ENCODE measurements at places on chromosomes 2 and 18.

- no peak for DNase-seq
Measured at GRCh38 chr2:43905371-43905803, 66.6 kb downstream of the ABCG8 start.

GRCh38 chr18:32698153-32698552 is 74.7 kb downstream of the KLHL14 start:
- DNase-seq, result no peak

DNA sequence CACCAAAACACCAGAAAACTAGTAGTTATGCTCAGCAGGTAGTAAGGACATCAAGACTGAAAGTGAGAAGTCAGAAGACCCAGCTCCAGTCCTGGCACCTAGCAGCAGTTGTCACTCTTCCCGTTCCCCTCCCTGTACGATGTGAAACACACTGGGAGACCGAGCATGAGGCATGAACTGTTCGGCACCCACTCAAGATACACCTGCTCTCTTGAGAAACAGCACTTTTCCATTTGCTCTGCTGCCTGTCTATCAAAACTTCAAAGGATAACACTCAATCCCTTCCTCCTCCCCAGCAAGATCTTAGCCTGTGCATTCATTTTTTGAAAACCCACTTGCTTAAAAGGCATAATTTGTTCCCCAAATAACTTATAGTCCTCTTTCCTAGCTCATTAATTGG is 123.9 kb downstream of the PLEKHM3 start:
- DNase-seq, result no peak

DNA sequence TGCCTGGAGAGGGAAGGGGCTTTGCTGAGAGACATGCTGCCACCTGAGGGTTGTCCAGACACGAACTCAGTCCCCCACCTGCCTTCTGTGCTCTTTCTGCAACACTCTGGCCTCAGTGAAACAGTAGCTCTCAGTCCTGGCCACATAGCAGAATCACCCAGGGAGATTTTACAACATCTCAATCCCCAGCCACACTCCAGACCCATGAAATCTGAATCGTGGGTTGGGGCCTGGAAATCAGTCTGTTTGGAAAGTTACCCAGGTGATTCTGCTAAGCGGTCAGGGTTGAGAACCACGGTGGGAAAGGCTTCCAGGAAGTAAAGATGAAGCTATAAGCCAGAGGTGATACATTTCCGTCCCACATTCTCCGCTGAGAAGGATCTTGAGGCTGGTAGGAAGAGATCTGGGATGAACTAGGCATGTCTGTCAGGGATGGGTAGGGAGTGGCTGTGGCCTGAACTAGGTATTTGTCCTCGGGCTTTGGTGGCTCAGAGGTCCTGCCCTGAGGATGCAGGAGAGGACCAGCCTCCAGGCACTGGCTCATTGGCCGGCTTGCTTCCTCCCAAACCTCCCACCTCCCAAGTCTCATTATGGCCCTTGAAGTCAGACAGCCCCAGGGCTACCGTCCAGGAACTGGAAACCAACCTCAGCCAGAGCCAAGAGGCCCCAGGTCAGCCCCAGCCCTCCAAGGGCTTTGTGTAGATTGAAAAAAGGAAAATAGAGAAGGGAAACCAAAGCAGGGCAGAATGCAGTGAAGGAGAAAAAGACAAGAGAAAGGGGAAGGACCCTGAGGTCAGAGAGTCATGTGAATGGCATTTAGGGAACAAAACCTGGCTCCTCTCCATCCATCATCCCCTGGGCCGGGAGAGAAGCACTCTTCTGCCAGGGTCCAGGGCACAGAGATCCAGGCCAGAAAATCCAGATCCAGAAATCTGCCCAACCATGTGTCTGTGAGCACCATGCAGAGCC is 119.6 kb downstream of the ZFP36L2 start:
- no peak for DNase-seq

GRCh38 chr18:48673456-48673852 is 134.6 kb downstream of the CTIF start:
- no peak for DNase-seq

GRCh38 chr2:235066895-235067294 is 115.1 kb downstream of the SH3BP4 start:
- DNase-seq, result no peak

GRCh38 chr2:22995576-22995975 is 389.4 kb upstream of the KLHL29 start:
- no peak for DNase-seq

DNA sequence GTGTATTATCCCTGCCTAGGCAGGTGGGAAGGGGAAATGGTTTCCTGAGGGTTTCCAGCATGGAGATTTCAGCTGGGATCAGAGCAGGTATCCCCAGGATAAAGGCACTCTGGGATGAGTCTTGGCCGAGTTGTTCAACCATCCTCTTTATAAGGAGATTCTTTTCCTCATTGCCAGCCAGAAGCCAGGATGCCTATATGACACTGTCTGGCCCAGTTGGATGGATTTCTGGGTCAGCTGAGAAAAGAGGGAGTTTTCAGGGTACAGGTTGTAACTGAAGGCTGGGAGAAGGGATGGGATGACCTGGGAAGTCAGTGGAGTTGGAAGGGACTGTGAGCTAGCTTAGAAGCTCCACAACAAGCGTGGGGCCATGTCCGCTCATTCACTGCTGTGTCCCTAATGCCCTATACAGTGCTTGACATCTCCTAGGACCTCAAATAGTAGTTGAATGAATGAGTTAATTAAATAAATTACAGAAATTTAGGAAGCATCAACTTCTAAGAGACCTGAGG is 8.3 kb downstream of the RHOB start:
- no peak for DNase-seq

DNA sequence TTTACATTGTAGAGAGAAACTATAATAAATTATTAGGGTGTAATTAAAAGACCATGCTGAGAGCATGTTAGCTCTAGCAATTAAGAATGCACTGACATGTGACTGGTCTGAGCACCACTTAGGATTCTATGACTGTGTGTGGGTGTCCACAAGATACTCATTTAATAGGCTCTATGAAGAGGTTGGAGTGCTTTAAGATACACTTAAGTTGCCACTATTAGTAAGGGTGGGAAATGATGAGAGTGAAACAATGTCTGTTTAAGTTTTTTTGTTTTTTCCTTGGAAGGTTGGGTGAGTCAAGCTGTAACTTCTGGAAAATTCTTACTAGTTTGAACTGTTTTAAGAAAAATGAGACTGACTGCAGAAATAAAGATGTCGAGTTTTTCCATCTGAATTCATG is 1.8 kb upstream of the FAP start:
- no peak for DNase-seq

DNA sequence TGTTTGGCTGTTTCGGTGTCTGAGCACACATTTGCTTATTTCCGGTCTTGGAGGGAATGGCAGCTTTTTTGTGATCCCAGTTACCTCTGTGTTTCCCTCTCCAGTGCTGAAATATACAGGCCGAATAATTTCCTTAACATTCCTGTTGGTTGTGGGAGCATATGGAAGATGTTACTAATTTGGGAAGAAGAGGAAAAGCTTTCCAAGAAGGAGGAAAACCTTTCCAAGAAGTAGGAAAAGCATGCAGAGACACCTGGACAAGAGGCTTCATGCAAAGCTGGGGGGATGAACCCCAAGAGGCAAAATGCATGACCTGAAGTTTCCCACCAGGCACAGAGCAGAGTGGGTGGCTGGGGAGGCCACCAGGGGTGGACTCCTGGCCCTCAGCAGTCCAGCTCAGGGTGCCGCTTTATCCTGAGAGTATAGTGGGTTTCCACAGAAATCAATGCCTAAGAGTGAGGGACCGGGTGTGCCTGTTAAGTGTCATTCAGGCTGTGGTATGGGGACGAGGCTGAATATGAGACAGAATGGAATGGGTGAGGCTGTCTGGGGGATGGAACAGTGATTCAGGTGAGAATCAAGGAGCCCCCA is 25.5 kb upstream of the GNAL start:
- DNase-seq, result no peak

DNA sequence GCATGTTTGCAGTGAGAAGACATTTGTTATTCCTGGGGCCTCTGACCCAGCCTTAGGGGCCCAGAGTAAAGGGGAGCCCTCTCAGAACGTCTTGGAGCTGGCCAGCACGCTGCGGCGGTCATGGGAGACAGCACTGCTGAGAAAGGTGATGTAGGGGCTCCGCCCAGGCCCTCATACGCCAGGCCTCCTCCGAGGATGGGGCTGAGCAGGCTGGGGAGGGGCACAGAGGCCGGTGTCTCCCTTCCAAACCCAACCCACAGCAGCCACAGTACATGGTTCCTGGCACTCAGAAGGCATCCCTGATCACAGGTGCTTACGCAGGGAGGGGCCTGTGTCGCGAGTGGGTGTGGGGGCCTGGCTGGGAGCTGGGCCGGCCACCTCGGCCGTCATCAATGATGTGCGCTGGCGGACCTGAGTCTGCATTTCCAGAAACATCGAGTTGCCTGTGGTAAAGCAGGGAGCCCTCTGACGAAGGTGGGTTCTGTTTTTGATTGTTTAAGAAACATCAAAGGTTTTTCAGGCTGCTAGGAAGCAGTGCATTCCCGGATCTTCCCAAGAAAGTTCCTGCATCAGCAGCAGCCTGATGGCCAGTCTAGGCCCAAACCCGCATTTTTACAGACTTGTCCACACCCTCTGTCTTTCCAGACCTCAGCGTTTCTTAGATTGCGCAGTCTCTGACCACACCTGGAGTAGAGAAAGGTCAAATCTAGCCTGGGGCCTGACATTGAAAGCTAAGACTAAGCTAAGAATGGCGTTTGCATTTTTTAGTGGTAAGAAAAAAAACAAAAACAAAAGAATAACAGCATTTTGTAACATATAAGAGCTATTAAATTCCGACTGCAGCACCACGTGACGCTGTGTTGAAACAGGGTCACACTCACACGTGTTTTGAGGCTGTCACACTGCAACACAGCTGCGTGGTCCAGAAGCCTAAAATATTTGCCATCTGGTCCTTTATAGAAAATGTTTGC is 51.2 kb upstream of the PXDN start:
- no peak for DNase-seq

- no peak for DNase-seq
Measured at GRCh38 chr18:5673616-5674015, 129.8 kb upstream of the EPB41L3 start.

DNA sequence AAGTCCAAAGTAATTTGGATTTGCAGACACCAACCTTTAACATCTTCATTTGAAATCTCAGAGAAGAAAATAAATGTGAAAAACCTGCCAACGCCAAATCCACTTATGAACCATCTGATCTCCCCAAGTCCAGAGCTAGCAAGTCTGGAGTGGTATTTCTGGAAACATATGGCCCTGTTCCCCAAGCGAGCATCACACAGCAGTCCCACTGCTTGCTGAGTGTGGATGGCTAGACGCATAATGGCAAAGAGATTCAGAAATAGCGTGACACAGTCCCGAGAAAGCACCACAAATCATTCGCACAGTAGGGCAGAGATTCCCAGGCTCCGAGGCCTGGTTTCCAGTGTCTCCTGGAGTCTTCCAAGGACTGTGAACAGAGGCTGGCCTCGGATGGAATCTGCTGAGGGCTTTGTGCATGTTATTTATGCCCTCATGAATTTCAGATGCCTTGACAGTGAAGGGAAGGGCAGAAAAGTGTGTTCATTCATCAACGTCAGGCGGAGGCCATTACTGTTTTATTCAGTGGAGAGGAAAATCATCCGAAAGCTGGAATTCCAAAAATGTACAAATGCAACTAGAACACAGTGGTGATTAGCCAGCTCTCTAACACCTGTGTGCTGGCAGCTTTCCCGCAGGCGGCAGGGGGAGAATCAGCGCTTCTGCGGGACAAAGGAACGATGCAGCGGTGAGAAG is 417.0 kb downstream of the EIPR1 start:
- DNase-seq, result no peak

DNA sequence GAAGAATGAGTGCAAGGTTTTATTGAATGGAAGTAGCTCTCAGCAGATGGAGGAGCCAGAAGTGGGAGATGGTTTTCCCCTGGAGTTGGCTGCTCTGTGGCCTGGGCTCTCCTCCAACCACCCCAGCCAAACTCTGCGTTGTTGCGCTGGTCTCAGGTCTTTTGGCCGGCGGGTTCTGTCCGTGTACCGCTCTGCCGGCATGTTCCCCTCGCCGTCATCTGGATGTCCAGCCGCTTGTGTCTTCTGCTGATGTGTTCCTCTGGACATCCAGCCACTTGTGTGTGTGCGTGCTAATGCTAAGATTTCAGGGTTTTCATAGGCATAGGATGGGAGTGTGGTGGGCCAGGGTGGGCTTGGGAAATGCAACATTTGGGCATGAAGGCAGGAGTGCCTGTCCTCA is 1311.3 kb upstream of the TMEFF2 start:
- no peak for DNase-seq

GRCh38 chr2:47485751-47486300 is 82.9 kb downstream of the MSH2 start:
- no peak for DNase-seq

- DNase-seq, result no peak
Measured at GRCh38 chr2:71720596-71721361, 267.4 kb downstream of the DYSF start.

GRCh38 chr2:186709529-186710450 is 15.9 kb downstream of the FAM171B start:
- DNase-seq, result no peak

- DNase-seq, result no peak
Measured at GRCh38 chr2:97755491-97755890, 42.1 kb downstream of the ZAP70 start.

DNA sequence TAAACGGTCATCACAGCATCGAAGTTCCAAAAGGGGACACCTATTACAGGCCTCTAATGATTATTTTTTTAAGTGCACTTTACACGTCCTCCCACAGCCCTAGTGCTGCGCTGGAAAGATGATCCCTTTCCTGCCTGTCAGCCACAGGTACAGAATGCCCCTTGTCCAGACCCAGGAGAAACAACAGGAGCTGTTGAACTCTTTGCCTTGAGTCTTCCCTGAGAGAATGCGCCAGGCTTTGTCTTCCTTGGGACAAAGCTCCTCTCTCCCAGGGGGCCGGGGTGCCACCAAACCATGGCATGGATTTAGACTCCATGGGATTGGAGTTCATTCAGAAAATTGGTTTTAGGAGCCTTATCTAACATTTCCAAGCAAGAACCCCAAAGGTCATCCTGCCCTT is 319.0 kb upstream of the SOX11 start:
- no peak for DNase-seq

DNA sequence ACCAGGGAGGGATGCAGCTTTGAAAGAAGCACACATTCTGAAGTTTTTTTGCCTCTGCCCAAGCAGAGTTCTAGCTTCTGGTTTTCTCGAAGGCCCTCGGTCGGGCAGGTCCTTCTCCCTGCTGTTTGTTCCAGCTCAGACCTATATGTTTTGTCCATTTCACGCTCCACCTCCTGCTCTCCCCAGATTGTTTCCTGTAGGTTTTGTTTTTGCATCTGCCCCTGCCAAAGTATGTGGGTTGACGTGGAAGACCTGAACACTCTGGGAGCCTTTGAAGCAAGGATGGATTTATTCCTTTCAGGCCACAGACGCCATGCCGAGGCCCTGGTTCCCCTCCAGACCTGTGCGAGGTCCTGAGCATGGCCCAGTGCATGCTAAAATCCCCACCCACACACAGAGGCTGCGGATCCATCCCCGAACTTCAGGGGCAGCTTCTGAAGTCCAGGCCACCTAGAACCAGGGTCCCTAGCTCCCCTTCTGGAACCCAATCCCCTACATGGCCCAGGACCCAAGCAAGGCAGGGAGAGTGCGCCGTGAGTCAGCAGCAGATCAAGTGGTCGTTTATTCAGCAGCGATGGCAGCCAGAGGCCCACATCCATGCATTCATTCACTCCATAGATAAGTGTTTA is 205.4 kb downstream of the KLHL29 start:
- DNase-seq, result no peak

All from GDM1 (cell line).